Mesendoderm (in vitro differentiated cells): ENCODE measurements at places on chromosomes 4 and X.

DNA sequence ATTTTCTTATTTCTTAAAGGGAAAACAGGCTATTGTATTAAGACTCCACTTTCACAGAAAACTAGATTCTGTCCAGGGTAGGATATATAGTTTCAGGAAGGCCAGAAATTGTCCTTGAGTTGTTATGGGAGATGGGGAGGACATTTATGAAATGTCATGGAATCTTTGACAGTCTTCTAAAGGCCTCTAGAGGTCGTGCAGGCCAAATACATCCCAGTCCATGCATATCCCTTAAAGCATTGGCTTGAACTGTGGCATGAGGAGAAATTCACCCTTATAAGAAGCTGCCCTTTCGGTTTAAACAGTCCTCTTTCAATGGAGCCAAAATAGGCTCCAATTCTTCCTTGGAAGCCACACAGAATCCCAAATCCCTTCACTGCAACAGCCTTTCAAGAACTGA is 183.6 kb upstream of the NOCT start:
- DNase-seq: peak; percentile 20

- no peak for DNase-seq
Measured at GRCh38 chr4:112982680-112983079, 66.8 kb upstream of the ANK2 start.

DNA sequence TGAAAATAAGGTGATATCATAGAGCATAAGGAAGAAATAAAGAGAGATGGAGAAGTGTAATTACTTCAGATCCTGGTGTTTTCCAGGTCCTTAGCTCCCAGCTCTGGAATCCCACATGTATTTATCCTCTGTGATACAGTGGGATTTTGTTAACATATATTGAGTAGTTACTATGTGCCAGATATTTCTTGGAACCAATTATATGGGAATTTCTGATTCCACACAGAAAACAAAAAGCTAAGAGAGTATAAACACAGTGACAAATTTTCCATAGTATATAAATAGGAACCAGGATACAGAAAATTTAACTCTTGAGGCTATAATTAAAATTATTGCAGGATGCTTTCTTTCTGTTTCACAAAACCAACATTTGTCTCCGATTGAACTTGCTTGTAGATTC is 1067.5 kb downstream of the PCDH7 start:
- DNase-seq: no peak

DNA sequence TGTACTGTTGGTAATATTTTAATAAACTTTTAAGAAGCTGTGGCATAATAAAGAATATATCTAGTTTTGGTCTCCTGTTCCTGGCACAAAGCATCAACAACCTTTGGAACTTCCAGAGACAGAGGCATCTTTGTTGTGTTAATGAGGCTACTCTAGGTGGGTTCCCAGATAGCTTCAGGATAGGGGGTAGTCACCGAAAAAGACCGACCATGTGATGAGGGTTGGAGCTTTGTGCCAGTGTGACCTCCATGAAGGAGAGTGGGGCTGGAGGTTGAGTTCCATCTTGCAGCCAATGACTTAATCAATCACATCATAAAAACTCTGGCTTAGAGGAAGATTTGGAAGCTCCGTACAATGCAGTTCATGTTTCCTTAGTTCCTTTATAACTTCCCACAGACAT is 9.9 kb downstream of the PPAT start:
- peak; percentile 66 for DNase-seq

GRCh38 chr4:108361886-108362285 is 193.2 kb upstream of the LEF1 start:
- DNase-seq: no peak

DNA sequence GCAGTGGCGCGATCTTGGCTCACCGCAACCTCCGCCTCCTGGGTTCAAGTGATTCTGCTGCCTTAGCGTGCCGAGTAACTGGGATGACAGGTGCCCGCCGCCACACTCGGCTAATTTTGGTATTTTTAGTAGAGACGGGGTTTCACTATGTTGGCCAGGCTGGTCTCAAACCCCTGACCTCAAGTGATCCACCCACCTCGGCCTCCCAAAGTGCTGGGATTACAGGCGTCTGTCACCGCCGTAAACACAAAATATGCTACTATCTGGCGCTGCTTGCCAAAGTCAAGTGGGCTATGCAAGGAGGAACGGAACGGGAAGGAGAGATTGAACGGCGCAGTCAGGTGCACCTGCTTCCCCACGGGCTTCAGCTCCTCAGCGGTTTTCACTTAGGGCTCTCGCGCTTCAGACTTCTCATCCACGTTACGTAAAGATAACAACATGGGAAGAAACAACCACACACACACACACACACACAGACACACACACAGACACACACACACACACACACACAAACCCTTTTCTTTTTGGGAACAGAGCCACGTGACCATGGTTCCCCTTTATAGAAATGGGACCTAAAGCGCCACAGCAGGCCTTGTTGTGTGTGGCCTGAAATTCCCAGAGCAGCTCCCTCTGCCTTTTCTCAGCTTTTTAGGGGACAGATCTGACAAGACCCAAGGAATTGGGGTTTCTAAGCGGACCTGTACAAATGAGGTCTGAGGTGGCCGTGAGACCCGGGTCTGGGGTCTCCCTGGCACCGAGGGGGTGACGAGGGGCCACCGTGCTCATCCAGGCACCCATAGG is 1.5 kb downstream of the P2RY8 start:
- no peak for DNase-seq

DNA sequence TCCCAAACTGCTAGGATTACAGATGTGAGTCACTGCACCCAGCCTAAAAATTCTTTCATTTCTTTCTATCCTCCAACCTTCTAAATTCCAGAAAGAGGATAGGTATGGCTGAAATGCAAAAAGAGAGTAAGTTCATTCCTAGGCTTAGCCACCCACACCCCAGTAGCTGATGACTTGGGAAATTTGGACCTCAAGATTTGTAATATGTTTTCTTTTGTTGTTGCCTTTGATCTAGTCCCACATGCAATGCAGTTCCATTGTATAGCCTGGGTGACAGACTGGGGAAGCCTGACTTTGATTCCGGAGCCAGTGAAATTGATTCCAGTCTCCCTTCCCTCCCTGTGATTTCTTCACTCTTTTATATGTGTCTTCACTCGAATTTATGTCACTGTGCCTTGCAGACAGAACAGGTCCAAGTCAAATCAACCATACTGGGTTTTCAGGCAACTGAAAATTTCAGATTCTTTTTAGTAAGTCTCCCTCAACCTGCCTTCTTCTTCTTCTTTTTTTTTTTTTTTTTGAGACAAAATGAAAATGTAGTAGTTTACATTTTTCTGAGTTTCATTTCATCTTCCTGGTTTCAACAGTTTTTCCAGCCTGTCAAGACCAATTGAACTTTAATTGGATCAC is 176.2 kb upstream of the RBPJ start:
- no peak for DNase-seq

DNA sequence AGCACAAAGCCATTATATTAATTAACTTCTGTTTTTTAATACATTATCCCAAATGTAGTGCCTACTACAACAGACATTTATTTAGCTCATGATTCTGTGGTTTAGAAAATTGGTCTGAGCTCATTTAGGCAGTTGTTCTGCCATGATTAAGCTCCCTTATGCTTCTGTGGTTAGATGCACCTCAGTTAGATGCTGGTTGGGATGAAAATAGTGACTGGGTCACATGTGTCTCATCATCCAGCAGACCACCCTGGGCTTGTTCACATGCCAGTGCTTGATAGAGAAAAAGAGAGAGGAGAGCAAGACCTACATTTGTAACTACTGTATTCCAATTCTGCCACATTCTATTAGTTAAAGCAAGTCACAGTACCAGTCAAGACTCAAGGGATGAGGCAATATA is 376.4 kb upstream of the GNPDA2 start:
- DNase-seq: no peak

- DNase-seq: no peak
Measured at GRCh38 chrX:30806187-30806728, 82.8 kb downstream of the TAB3 start.

DNA sequence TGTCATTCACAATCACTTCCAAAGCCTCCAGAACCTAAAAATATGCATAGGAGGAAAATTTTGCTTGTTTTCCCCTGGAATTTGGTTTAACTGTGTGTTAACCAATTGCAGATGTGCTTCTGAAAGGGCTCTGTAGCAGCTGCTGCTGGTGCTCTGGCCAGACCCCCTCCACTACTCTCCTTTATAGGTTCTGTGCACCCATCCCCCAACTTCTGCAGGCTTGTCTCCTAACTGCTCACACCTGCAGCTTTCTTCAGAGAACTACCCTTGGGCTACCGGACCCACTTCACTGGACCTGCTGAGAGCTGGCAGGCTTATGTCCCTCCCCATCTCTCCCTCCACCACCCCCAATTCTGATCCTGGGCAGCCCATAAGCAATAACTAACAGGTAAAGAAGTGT is 662.1 kb upstream of the DIPK2B start:
- no peak for DNase-seq

- peak; percentile 34 for DNase-seq
Measured at GRCh38 chr4:138696771-138697170, 318.8 kb upstream of the NOCT start.

GRCh38 chr4:173626277-173626676 is 96.2 kb upstream of the HAND2 start:
- no peak for DNase-seq

DNA sequence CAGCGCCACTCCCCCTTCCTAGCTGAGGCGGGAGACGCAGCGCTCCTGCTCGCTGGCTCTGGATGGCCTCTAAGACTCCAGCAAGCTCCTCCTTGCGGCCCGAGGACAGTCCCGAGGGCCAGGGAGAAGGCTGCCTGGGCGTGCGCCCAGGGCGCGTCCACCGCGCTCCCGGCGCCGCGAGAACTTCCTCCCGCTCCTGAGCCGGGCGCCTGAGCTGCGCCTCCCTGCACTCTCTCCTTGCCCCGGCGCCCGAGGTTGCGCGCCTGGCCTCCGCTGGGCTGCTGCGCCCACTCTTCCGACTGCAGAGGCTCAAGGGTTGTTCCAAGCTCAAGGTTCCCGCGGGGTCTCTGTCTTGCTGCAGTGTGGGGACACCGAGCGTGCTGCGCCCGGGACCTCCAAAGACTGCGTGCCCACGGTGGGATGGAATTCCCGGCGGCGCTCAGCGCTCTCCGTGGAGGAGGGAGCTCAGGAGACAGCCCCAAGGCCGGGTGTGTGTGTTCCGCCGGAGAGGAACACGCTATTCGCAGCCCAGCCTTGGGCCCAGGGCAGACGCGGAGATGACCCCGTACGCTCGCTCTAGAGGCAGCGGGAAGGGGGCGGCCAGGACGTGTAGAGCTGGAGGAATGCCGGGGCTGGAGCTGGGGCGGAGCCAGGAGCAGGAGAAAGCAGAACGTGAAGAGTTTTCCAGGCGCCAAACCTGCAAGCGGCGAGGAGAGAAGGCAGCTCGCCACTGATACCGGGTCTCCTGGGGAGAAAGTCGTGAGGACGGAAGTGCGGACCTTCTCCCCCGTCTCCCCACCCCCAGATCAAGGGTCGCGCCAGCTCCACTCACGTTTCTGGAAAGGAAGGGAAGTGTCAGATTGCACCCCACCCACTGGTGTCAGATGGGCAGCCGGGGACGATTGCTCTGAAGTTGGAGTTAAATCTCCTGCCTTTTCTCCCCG is at the start of gene ARHGAP6:
Gene ARHGAP6 (minus strand): TSS at position 753 of the 944 bp plus-strand sequence. CDS start 1,092 bp downstream, outside the sequence.
- peak; percentile 77 for DNase-seq

- DNase-seq: no peak
Measured at GRCh38 chr4:6956434-6957147, 47.0 kb downstream of the TBC1D14 start.

GRCh38 chrX:117957128-117957527 is 159.5 kb downstream of the KLHL13 start:
- DNase-seq: no peak

DNA sequence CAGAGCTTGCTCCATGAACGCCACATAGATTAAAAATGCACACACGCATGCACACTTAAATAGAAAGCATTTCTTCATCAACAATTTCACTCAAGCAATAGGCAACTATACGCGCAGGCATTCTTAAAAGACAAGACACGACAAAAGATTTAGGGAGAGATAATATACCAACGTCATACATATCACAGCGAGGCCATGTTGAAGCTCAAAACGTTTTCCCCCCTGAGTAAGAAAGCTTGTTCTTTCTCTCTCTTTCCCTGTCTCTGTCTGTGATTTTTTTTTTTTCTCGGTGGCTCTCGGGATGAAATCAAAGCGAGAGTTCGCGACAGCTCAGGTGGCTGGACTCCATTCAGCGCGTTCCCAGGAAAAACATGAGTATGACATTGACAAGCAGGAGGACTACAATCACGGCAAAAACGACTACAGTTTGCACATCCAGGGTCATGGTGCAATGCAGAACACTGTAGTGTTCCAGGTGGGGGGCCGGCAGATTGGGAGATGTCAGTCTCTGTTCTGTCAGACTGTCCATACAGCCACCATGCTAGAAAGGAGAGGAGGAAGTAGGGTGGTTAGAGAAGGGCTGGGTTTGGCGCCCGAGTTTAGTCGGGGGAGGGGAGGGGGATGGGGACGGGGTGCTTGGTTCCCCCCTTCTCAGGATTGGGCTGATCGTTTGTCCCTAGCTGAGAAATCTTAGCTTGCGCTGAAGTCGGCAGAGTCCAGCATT is 30.7 kb downstream of the ARHGEF9 start:
- no peak for DNase-seq

DNA sequence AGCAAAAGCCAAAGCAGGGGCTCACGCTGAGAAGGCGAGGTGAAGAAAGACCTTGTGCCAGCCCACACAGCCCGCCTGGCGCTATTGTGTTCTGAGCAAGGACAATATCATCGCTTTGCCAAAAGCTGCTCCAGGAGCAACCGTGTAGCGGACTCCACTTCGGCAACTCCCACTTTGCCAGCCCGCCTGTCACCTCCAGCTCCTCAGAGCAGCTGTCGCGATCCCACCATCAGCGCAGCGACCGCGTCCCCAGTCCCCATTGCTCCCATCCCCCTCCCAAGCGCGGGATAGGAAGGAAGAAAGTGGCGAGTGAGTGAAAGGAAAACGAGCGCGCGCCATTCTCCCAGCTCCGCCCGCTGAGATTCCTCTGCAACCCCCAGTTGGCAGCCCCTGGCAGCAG is 759 bp downstream of the ZC4H2 start:
- peak; percentile 68 for DNase-seq

- no peak for DNase-seq
Measured at GRCh38 chr4:53376900-53377299, 541 bp upstream of the FIP1L1 start.

- DNase-seq: no peak
Measured at GRCh38 chr4:46594661-46595060, 204.7 kb upstream of the GABRA2 start.

- no peak for DNase-seq
Measured at GRCh38 chr4:91795947-91796346, 507.8 kb upstream of the GRID2 start.

DNA sequence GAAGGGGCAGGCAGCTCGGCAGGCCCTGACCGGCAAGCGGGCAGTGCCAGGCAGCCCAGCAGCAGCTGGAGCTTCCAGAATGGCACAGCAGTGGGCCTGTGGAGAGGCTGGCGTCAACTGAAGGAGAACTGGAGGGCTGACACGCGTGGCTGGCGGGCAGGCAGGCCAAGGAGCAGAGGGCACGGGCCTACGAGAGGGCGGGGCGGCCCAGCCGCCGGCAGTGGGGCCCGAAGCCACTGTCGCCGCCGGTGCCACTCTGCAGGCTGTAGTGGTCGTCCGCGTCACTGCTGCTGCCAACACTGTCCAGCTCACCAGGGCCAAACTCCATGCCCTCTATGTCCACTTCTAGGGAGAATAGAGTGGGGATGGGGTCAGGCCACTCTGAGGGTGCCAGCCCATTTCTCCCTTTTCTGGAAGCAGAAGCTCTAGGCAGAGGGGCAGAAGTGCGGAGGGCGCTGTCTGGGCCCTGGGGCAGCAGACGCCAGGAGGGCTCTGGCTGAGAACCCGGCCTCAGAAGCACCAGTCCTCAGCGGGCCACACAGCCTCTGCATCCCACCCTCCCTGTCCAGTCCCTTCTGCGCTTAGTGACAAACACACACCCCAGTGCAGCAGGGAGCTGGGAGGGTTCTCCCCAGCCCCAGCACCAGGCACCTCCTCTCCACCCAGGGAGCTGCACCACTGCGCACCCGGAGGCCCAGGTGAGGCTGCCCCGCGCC is 8.6 kb upstream of the HAUS3 start:
- no peak for DNase-seq
